NCI-H1092 treated with DMSO at 0.1 percent for 48 hours (cell line): ENCODE measurements at places on chromosomes 5 and 9.

GRCh38 chr9:121744002-121744686, 92.7 kb downstream of the DAB2IP start:
- peak; percentile 12 for DNase-seq

DNA sequence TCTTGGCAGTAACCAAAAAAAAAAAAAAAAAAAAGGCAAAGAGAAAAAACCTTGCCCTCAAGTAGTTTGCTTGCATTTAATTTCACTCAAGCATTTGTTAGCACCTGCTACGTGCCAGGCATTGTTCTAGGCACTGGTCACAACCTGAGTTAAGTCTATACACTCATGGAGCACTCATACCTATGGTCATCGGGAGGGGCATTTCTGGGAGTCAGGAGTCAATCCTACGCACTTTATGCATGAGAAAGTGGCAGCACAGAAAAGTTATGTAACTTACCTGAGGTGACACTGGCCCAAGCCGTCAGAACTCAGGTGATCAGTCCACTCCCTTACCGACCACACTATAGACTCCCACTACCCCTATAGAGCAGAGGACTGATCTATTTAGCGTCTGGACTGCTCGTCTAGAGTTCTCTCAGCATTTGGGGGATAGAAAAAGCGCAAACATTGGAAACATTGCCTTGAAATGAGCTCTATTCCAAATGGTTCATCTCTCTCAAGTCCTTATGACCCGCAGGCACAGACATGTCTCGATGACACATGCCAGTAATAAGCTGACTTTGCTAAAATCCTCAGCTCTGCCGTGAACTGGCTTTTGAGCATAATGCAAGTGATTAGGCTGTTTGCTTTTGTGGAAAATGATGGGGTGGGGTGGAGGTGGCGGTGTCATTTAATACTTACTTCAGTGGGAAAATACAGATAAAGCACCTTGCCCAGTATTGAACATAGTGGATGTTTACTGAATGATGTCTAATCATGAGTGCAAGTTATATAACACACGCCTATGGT, 160.2 kb downstream of the ARHGEF28 start:
- no peak for DNase-seq

- no peak for DNase-seq
Observed at GRCh38 chr9:108049026-108049607, 559.5 kb upstream of the KLF4 start.

DNA sequence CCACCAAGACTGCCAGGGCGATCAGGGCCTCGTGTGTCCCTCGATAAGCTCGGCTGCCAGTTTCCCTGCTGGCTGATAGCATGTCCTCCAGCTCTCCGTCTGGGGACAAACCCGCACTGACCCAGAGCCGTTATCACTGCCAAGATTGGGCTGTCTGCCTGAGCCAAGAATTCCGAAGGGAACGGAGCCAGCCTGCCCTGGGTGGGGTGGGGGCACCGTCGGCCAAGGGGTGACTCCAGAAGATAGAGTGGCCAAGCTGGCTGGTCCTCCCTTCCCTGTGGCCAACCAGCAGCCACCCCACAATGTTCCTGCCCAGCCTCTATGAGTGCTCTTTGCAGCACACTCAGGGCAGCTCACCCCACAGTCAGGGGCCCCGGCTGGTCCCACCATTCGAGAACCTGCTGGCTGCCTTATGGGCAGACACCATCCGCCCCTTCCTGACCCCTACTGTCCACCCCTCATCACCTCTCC, 29.4 kb downstream of the HRH2 start:
- no peak for DNase-seq

GRCh38 chr9:93136011-93136440, 2.0 kb upstream of the NINJ1 start:
- peak; percentile 76 for DNase-seq

DNA sequence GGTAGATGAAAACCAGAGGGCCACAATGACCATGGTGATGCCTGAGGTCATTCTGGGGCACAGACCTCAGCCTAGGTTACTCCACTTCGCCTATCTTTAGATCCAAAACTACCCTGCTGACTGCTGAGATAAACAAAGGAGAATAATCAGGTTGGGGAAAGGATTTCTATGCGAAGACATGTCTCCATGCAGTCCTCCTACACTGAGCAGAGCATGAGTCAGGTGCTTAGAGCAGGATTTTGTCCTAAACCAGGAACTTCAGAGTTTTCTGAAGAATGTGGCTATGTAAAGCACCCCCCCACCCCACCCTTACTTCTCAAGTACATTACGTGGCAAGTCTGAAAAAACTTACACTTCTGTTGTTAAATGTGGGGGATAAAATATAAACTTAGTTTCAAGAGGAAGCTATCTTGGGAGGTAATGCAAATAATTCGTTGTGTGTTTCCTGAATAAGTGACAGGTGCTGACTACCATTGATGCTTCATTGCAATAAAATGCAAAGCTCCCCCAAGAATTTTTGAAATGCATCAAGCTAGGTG, 19.4 kb downstream of the PDCD1LG2 start:
- DNase-seq = no peak

GRCh38 chr9:104276709-104277245, 182.7 kb downstream of the SMC2 start:
- DNase-seq = no peak

- DNase-seq = no peak
Observed at GRCh38 chr5:2511126-2511525, 240.4 kb downstream of the IRX2 start.

GRCh38 chr5:105371169-105371568, 1808.6 kb upstream of the NUDT12 start:
- DNase-seq = no peak

DNA sequence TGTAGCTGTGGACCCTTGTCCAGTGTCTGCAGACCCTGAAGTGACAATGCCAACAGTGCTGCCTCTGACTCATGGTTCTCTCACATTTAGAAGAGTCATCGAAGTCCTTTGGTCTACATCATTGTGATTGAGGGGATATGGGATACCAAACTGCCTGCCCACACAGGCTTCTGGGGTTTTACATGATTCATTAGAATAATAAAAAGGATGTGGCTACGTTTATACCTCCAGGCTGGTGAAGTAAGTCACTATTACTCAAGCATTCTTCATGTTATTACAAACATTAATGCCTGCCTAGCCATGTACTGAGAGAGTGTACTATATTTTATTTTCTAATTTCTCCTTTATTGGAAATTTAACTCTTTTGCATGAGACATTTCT, 365.7 kb downstream of the SPATA31D1 start:
- DNase-seq = no peak

DNA sequence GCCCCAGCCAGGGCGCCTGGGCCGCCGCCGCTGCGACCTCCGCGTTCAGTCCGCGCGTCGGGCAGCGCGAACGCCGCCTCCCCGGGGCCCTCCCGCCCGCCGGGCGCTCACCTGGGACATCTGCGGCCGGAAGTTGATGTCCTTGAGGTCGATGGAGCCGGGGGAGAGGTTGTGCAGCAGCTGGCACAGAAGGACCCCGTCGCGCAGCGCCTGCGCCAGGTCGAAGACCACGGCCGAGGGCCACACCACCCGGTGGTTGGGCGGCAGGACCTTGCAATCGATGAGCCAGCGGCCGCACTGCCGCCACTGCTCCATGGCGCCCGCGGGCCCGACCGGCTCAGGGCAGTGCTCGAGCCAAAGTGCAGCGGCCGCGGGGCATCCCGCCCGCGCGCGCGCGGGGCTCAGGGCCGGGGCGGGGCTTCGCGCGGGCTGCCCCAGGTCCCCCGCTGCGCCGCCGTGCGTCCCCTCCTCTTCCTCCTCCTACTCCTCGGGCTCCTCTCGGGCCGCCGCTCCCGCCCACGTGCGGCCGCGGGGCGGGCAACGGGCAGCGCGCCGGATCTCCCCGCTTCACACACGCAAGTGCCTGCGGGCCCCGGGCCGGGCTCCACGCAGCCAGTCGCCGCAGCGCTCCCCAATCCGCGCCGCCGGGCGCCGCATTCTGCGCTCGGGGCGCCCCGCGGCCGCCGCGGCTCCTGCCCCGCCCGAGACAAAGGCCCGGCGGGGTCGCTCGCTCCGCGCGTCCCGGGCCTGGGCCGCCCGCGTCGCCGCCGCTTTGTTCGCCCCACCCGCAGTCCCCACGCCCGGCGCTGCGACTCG, at the start of gene VAV2:
Gene VAV2, minus strand, starts transcription at position 361 of the 816 bp plus-strand sequence. Its CDS starts 46 bp downstream, at position 315.
- DNase-seq = peak; percentile 47

DNA sequence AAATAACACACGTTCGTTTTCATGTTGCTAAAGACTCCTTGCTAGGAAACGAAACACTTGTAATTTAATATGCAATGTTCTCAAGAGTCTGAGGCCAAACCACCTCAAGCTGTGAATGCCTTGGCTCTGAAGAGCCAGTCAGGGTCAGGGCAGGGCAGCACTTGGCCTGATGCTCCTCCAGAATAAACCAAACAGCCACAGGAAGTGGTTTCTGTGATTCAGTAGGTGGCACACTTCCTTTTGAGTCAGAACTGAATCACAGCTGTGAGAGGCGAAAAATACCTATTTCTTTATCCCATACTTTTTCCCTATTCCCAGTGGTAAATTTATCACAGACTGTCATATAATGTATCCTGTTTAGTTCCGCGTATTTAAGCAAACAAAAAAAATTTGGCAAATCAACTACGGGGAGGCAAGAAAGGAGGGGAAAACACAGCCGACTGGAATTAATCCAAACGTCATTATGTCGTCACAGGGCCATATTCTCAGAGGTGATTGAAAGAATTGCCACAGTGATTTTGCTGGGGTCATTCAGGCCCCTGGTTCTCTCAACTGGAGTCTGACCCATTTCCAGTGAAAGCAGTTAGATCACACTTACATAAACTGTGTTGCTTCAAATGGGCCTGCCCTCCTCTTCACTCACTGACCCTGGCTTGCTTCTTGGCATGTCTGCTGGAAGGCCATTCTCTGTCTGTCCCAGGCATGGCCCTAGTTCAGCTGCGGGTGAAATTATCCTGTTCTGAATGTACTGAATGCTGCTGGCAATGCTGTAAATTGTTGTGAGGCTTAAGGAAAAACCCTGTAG, 71.2 kb downstream of the ARRDC3 start:
- peak; percentile 31 for DNase-seq

DNA sequence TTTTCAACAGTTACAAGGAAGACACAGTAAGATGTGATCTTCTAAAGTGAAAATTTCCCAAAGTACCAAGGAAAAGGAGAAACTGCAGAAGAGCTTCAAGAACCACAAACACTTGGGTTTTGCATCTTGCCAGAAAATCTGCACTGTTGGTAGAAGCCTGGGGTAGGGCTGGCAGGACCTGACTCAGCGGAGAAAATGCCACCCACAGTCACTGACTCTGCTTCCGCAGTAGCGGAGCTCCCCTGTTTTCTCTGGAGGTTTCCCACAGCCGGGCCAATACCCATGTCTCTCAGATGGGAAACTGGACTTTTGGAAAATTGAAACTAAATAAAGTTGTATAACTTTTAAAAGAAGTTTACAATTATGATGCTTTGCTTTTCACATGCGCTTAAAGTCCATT, 104.2 kb downstream of the MEF2C start:
- DNase-seq = no peak

- no peak for DNase-seq
Observed at GRCh38 chr9:34759432-34760134, 49.6 kb upstream of the CCL21 start.

DNA sequence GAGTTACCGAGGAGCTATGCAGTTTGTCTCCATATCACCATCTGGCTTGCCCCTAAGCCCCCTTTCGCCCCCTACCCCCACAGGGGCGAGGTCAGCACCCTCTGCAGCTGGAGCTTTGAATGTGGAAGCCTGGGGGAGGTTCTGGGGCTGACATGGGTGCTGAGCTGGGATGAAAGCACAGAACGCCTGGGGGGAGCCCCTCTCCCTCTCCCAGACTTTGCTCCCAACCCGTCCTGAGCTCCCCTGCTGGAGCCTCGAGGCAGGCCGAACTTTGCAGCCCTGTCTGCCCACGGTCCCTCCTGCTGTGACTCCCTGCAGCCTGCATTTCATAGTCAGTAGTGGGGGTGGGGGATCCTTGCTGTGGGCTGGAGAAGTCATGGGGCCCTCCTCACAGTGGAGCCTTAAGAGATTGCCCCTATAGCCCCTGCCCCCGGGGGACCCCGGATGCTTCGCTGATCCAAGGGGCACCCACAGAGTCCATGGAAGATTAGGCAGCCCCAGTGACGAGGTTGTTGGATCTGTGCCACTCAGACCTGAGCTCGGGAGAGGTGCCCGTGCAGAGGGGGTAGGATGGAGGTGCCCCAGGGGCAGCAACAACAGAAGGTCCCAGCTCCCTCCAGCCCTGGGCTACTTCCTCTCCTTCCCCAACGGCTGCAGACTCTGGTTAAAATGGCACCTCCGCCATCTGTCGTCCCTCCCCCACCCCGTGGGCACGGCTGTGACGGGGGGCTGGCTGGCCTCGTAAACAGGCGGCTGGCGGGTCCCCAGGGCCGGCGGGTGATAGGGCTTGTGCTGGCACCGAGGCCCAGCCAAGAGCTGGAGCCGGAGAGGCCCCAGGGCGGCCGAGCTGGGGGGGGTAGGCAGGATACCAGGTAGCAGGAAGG, 162.0 kb downstream of the C9orf50 start:
- peak; percentile 80 for DNase-seq

- no peak for DNase-seq
Observed at GRCh38 chr9:27654629-27655285, 81.5 kb upstream of the C9orf72 start.

DNA sequence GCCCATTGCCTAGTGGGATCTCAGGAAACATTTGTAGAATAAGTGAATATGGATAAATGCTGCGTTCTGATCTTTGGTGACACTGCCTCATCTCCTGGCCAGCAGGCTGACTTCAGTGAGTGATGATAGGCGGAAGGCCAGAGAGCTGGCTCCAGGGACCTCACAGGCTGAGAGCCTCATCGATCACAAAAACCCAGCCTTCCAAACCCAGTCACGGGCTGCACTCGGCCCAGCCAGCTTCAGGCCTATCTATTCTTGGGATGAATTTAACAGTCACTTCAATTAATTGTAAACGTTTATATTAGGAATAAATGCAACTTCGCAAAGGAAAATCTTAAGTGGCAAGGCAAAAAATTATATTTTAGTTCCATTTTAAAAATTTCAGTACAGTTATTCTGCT, 201.6 kb downstream of the IRX2 start:
- peak; percentile 36 for DNase-seq

DNA sequence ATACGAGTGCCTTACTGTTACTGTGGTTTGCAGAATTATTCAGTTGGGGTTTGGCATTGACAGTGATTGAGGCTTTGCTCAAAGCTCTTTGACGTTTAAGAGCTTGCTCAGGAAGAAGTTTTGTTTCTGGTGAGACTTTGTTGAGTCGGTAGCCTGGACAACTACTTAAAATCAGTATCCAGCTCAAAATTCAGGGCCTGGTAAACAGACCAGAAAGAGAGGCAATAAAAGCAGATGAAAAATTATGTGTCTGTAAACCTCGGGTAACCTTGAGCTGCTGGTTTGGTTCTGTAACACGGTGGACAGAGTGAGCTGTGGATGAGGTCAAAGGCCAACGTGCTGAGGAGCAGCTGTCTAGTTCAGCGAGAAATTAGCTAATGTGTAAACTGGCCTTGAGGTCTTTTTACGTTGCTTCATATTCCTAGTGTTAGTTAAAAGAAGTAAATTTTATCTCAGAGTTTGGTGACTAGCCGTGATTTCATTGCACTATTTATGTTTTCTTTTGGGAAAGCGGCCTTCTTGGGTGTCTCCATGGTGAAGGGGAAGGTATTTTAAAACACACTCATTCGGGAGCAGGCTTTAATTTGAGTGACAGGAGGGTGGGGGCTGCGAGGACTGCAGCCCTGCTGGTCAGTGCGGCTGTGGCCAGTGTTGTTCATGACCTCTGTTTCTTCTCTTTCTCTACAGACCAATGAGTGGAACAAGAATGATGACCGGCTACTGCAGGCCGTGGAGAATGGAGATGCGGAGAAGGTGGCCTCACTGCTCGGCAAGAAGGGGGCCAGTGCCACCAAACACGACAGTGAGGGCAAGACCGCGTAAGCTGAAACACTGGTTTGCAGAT, 82.0 kb upstream of the TTC23L start:
- no peak for DNase-seq
